GM18507 (cell line): ENCODE measurements at places on chromosomes 7 and 10.

GRCh38 chr10:127699311-127699710 is 37.7 kb upstream of the FOXI2 start:
- no peak for DNase-seq

DNA sequence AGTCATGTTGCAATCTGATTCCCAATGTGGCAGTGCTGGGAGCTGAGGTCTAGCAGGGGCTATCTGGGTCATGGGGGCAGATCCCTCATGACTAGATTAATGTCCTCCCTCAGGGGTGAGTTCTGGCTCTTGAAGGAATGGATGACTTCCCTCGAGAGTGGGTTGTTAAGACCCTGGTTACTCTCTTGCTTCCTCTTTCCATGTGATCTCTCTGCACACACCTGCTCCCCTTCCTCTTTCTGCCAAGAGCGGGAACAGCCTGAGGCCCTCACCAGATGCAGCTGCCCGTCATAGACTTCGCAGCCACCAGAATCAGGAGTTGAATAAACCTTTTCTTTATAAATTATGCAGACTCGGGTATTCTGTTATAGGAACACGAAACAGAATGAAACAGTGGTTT is 37.8 kb downstream of the SFMBT2 start:
- DNase-seq: no peak

DNA sequence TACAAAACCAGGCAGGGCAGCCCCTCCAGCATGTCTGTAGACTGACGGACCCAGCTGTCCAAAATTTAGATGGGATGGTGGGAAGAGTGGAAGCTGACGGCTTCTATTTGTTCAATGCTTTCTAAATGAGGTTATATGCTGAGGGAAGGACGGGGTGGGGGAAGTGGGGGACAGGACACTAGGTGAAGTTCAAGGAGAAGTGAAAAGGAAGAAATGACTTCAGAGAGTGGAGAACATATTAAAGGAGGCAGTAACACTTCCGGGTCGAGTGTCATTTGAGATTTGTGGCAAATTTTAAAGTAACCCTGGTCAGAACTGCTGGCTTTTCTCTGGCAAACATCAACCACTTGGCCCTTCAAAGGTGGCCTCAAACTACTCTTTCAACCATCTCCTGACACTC is 9.4 kb downstream of the PIP4K2A start:
- DNase-seq: peak; percentile 33

GRCh38 chr7:120486164-120486563 is 213.2 kb downstream of the KCND2 start:
- DNase-seq: no peak

DNA sequence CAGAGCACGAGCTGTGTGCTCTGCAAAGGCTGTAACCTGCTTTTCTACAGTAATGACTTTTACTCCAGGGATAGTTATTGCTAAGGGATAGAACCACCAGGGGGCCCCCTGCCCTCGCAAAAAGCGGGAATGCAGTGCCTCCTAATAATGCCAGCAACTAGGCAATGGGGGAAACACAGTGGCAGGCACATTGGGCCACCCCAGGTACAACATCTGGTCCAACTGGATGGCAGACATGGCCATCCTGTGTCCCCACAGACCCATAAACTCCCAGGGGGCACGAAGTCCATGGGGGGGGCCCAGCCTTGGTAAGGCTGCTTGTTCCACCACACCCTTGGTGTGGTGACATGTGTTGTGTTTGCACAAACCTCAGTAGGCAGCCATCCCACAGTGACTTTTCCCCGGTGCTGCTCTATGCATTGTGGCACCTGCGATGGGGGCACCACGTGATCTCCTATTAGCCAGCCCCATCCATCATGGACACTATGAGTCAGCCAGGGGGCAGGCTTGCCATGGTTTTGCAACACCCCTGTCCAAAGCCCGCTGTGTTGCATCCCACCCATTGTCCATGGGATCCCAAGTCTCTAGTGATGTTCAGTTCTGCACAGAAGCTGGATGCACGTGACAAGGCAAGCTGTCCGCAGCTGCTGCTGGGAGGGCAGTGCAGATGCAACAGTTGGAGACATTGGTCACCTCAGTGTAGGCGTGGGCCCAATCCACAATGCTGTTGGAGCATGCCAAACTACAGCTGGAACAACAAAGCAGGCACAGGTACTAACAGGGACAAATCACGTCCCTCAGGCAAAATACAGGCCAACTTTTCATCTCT is 84.0 kb downstream of the ANLN start:
- no peak for DNase-seq

GRCh38 chr10:28274475-28274874 is 28.4 kb downstream of the MPP7 start:
- DNase-seq: no peak

GRCh38 chr7:112537822-112538387 is 57.1 kb downstream of the LSMEM1 start:
- no peak for DNase-seq

DNA sequence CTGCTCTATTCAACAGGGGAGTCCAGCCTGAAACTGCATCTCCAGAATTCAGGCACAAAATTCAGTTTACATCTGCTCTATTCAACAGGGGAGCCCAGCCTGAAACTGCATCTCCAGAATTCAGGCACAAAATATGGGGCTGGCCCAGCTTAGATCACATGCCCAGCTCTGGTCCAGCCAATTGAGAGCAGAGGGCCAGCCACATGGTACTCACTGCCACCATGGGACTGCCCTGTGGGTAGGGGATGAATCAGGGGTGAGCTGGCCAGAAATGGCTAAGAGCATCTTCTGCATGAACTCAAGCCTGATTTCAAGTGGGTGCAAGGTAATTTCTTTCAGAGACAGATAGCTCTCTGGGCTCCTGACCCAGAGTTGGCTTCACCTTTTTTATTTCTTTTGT is 156.6 kb upstream of the LYZL2 start:
- DNase-seq: no peak

DNA sequence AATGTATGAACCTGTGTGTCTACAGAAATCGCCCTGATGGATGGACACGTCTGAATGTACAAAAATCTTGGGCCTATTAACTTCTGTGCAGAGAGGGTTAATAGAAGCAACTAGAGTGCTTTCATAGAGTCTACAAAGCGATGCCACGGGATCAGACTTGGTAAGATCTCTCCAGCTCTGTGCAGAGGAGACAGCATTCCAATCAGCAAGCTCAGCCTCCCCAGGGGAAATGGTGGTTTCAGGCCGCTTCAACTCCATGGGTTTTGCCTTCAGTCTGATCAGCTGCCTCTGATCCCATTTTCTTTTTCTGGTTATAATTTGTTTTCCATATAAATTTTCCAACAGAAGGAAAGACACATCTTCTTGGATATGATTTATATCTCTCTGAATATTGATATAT is 35.1 kb upstream of the COBL start:
- no peak for DNase-seq

DNA sequence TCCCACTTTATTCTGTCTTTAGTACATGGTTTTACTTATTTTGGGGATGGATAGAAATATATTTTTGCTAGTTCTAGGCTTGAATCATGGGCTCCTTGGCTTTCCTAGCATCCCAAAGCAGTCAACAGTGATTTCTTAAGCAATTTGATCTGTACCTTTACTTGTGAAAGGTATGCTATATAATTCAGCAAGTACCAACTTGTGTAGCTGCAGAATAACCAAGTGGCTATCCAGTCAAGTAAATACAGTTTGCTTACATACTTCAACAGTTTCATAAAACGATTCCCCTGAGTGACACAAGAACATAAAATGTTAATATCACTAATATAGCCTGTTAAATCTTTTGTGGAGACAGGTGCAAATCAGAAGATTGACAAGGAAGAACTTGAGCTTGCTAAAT is 67.2 kb downstream of the PODXL start:
- DNase-seq: no peak

DNA sequence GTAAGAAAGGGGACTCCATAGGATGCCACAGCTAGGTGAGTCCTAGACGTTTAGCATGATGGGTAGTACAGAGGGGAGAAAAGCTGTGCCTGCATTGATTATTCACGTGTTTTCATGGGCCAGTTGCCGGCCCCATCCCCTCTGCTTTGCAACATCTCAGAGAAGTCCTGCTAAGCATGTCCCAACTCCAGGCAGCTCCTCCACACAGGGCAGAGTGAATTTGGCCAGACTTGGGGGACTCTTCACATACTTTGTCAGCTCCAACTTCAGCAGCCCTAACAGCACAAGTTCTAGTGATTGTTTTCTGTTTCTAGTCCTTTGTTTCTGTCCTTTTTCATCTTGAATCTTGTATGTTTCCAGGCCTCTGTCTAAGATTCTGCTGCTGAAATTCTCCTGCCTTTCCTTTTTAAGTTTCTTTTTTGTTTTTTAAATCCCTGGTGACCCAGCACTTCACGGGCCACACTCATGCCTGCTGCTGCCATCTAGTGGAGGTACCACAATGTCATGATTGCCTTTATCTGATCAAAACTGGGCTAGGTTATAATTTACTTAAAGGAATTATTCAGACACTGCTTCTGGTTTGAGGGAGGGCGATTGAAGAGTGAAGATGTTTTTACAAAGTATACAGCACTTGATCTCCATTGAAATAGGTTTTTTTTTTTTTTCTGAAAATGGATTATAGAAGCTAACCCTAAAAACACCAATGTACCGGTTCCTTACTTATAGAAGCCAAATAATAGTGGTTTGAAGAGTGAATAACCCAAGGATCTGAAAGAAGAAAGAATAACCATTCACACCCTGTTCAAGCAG is 276.9 kb downstream of the CSTF2T start:
- peak; percentile 23 for DNase-seq

GRCh38 chr10:12637649-12638048 is 288.3 kb downstream of the CAMK1D start:
- DNase-seq: no peak

GRCh38 chr10:63208986-63209385 is 75.9 kb downstream of the NRBF2 start:
- DNase-seq: no peak

DNA sequence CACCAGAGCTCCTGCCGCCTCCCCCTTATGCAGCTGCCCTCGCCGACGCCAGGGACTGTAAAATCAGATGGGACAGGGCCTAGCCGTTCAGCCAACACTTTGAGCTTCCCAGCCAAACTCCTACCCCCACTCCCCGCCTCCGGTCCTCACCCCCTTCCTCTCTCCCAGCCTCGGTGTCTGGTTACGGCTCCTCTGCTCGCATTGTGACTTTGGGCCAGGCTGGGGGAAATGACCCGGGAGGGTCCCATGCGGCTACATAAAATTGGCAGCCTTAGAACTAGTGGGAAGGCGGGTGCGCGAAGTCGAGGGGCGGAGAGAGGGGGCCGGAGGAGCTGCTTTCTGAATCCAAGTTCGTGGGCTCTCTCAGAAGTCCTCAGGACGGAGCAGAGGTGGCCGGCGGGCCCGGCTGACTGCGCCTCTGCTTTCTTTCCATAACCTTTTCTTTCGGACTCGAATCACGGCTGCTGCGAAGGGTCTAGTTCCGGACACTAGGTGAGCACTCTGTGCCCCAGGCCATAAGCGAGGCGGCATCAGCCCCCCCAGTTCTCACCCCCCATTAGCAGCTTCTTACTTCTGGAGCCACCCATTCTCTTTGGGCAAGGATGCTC is at the start of gene KAZALD1:
KAZALD1 (plus strand) TSS at position 366 of the 608 bp plus-strand sequence. CDS start 604 bp downstream, outside the sequence.
- DNase-seq: no peak

- no peak for DNase-seq
These were observed 250.0 kb downstream of the BMPER start for GRCh38 chr7:34155220-34155908.

DNA sequence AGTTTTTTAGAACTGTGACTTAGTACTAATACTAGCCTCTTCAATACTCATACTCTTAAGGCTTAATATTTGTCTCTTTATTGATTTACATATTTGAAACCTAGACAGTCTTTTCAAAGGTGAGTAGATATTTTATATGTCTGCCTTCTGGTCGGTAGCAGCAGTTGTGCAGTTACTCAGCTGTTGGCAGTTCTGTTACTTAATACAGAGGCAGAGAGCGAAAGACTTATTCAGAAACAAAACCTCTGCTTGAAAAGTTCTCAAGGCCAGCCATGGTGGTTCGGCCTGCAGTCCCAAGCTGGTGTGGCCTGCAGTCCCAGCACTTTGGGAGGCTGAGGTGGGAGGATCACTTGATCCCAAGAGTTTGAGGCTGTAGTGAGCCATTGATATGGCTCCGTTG is 84.2 kb downstream of the AUTS2 start:
- no peak for DNase-seq

DNA sequence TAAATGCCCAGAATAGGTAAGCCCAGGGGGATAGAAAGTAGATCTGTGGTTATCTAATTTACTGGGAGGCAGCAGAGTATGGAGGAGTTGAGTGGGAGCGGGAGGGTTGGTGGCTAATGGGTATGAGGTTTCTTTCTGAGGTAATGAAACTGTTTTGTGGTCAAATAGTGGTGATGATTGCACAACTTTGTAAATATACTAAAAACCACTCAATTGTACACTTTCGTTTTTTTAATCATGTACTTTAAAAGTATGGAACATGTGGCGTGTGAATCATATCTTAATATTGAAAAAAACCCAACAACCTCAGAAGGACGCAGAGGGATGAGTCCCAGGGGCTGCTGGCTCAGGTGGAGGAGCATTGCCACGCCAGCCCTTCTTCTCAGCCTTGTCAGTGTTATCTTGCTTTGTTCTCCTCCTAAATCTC is 118.1 kb downstream of the WDR11 start:
- no peak for DNase-seq

GRCh38 chr7:20554072-20554471 is 61.4 kb upstream of the ABCB5 start:
- no peak for DNase-seq

GRCh38 chr7:113230691-113231090 is 112.3 kb upstream of the SMIM30 start:
- DNase-seq: no peak

DNA sequence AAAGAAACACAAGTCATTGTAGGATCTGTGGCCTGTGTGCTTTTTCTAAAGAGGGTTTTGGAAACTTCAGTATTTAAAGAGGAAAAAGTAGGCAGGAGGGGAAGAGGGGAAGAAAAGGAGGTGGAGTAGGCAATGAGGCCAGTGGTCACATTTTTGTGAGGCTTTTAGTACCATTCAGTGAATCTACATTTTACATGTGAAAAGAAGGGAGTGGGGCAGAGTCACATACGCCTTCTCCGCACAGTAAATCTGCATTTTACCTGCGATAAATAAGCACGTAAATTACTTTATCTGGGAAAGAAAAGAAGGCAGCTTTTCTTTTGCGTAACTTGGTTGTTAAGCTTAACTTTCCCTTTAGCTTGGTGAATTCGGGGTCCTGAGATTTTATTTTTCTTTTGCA is 13.2 kb downstream of the CHST12 start:
- no peak for DNase-seq

- no peak for DNase-seq
These were observed 573.0 kb upstream of the POM121L12 start for GRCh38 chr7:52462474-52462873.

DNA sequence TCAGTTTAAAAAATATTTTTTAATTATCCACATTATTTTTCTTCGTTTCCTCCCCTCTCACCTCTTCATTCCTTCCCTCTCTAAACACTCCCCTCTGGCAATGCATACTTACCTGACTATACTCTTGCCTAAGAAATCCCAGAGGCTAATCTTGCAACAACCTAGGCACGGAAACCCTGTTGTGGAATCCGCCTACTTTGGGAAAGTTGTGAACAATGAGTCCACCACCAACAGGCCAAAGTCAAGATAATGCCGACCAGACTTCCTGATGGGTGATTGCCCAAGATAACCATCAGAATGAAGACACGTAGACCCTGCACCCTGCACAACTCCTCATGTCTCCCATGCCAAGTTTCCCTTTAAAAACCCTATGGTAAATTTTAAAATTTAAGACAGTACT is 521.5 kb downstream of the KIF20B start:
- no peak for DNase-seq

GRCh38 chr10:124198125-124198501 is 104.7 kb upstream of the CHST15 start:
- DNase-seq: no peak
